Aorta (tissue), 5 donors: ENCODE measurements at places on chromosomes 7 and 10. TPM values are rescaled to one million over a fixed set of nuclear protein-coding genes. Genes with fewer than 3 reads are reported as not detected.

Gene TMEM236
- 1.7 TPM for total RNA-seq

Gene PHYHIPL
- 0.54 TPM for total RNA-seq

Gene PON3
- 0.55 TPM for total RNA-seq

Gene LIPF
- not detected for total RNA-seq

Gene BLOC1S2
- total RNA-seq: 26.4 TPM
